ENCODE measurements at places on chromosomes 6 and 20. TPM values are rescaled to one million over a fixed set of nuclear protein-coding genes. Genes with fewer than 3 reads are reported as not detected.

GRCh38 chr6:16257999-16258708, 19.8 kb downstream of the GMPR start:
- peak; percentile 83 for DNase-seq

SCRT2 gene
- not detected for total RNA-seq

GRCh38 chr20:21182832-21183563, 57.1 kb downstream of the KIZ start:
- DNase-seq = no peak

MOXD1 gene
- 2.9 TPM for total RNA-seq

B3GAT2 gene
- 0.42 TPM for total RNA-seq

- no peak for DNase-seq
Measured at GRCh38 chr6:7214468-7214867, 98.5 kb downstream of the SSR1 start.

EBF4 gene
- 3.9 TPM for total RNA-seq

ABCF1 gene
- total RNA-seq = 89.3 TPM

All from endodermal cell (in vitro differentiated cells).